ENCODE measurements at places on chromosomes 12 and 14.

DNA sequence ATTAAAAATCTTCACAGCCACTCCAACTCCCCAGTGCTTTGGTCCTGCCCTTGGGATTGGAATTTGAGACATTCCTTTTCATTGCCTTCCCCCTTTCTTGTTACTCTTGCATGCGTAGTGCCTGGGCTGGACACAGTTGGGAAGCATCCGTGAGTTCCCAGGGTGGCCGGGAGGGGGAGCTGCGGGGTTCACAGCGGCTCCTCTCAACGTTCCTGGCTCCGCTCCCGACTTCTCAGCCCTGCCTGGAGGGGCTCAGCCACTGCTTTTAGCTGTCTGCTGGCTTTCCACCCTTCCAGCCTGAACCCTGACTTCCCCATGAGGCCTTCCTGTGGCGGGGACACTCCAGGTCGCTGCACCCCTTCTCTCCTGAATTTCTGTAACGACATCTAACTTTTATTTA, 3.2 kb downstream of the TEX52 start:
- peak; percentile 78 for ATAC-seq

DNA sequence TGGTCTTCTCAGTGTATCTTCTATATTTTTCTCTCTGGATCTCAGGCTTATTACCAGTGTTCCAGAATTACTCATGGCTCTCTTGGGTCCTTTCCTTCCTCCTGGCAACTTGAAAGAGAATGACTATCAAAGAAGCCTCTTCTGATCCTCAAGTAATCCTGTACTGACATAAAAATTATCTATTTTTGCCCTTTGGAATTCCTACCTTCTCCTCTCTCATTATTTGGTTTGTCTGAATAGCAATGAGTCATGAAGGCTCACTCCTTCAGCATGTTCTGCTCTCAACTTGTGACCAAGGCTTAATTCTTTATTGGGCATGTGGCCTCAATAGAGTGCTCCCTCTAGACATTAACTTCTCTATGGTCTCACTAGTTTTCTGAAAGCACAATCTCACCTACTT, 553.6 kb upstream of the ATP2B1 start:
- no peak for ATAC-seq

DNA sequence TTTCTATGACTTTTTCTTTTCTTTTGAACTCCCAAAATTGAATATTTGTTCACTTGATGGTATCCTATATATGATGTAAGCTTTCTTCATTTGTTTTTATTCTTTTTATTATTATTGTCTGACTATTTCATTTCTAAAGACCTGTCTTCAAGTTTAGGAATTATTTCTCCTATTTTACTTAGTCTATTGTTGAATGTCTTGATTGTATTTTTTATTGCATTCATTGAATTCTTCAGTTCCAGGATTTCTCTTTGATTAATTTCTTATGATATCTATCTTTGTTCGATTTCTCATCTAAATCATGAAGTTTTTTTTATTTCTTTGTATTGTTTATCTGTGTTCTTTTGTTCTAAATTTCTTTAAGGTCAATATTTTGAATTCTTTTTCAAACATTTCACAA, 238.8 kb downstream of the TTC6 start:
- ATAC-seq = no peak

DNA sequence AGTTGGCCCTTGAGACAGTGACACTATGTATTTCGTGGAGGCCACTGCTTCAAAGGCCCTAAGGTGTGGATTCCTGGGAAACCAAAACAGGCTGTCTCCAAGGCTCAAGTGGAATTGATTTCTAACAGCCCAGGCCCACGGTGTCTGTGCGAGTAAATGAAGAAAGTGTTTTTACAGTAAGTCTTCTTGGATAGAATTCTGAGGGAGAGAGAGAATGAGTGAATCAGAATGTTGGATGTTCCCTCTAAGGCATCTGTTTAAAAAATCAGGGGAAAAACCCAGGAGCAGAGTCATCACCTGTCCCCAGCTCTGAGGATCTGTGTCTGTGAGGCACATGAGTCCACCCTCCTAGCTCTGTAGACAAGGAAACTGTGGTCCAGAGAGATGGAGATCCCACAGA, 22.3 kb upstream of the BDKRB1 start:
- no peak for ATAC-seq

- no peak for ATAC-seq
These were observed 114.8 kb downstream of the EML1 start for GRCh38 chr14:99907761-99908652.

GRCh38 chr12:52777566-52777965, 421 bp upstream of the KRT76 start:
- no peak for ATAC-seq

Measured in activated CD4-positive, CD25-positive, alpha-beta regulatory T cell treated with anti-CD3 and anti-CD28 coated beads, Interleukin-2, amount 50 U/mL, for 24 hours (primary cell).